ENCODE measurements at places on chromosomes 1 and 21.

GRCh38 chr1:240539769-240540414 is 72.1 kb downstream of the GREM2 start:
- DNase-seq: no peak

DNA sequence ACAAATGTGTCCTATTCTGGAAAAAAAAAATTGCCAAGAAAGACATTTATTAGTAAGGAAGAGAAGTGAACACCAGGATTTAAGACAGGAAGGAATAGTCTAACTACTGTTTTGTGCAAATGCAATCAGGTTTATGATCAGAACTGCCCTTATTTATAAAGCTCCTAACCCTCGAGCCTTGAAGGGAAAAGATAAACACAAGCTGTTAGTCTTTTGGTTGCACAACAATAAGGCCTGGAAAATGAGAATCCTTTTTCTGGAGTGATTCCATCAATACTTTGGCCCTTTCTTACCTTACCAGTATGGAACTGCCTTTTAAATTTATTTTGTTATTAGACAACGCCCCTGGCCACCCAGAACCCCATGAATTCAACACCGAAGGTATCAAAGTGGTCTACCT is 52.9 kb downstream of the SNRPE start:
- no peak for DNase-seq

- no peak for DNase-seq
These were observed 97.9 kb upstream of the RGS1 start for GRCh38 chr1:192477630-192478029.

DNA sequence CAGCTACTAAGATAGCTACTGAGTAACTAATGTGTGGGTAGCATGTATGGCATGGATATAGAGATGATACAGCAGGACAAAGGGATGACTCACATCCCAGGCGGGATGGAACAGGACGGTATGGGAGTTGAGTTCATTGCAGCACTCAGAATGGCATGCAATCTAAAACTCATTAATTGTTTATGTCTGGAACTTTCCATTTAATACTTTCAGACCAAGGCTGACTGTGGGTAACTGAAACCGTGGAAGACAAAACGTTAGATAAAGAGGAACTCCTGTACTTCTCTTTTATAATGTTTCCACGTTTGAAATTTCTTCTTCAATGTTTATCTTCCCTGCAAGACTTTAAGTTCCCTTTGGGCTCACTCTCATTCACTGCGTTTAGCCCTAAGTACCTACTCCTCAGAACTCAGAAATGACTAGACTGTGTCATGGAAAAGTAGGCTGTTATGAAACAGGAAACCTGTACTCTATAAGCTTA is 151.9 kb downstream of the MAGI3 start:
- DNase-seq: no peak

DNA sequence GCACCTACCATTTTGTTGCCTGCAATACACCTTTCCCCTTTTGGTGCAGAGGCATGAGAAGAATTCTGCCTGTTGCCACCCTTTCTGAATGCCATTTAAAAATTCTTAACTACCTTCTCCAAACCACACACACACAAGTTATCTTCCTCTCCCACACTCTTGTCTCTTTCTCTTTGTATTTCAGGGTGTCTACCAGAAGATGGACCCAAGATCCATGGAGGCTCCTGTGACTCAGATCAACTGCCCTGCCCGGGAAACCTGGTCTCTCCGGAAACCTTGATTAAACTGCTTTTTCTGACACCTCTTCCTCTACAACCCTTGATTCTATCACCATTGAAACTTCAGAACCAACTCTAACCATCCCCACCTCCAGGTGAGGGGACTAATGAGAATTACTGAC is 2.4 kb upstream of the TARS2 start:
- no peak for DNase-seq

DNA sequence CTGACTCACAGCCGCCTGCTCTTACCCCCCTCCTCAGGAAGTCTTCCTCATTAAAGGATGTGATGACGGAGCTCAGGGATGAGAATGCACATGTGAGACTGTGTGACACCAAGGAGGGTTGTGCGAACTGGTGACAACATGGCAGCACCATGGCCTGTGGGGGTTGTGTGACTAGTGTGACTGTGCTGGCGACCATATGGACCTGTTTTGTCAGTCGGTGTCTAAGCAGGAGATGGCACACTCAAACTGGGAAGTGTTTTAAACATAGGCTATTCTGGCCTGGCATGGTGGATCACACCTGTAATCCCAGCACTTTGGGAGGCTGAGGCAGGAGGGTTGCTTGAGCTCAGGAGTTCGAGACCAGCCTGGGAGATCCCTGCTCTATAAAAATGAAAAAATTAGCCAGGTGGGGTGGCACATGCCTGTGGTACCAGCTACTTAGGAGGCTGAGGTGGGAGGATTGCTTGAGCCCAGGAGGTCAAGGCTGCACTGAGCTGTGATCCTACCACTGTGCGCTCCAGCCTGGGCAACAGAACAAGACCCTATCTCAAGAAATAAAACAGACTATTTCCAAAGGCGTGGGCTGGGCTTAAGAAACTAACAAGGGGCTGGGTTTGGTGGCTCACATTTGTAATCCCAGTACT is 7.4 kb downstream of the TRNP1 start:
- no peak for DNase-seq

DNA sequence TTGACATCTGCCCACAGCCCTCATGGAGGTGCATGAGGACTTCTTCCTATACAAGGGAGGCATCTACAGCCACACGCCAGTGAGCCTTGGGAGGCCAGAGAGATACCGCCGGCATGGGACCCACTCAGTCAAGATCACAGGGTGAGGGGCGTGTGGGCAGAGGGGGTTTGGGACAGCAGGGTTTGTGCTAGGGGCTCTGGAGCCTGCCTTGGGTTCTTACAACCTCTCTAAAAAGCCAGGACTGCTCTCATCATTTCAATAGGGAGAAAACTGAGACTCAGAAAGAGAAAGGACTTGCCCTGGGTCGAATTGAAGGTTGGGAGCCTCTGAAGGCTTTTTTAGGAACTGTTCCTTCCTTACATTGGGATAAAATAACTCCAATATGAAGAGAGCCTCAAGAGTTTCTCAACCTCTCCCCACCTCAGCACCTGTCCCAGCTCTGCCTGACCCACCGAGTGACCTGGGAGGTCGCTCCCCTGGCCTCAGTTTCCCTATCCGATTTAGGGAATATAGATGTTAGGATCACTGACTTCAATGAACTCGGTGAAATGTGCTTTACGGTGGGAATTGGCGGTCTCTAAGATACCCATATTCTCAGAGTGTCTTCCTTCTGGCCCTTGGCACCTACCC is 9.5 kb downstream of the TINAGL1 start:
- DNase-seq: no peak

DNA sequence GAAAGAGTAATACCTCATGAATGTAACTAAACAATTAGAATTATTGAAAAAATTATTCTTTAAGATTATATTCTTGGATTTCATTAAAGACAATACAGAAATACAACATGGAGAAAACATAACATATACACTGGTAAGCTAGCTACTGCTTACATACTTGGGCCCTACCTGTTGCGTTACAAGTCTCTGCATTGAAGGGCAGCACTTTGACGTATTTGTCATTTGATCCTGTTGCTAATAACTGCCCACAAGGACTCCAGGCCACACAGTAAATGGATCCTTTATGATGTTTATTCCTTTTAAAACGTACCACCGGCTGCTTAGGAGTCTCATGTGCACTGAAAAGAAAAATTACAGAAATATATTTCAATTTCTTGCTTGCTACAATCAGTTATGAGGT is 19.8 kb upstream of the CLCC1 start:
- DNase-seq: no peak

DNA sequence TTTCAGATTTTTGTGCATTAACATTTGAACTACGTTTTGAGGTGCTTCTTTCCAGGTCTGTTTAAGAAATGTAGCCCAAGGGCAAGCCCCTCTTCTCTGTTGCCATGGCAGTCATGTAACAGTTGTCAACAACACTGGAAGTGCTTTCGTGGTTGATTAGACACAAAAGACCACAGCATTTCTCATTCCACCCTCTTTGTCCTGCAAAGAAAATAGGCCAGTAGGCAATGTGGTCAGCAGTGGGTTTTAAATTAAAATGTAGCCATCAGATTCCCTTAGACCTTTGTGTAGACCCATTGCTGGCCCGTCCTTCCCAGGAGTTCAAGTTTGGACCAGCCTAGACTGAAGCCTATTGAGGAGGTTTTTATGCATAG is 35.4 kb downstream of the VANGL1 start:
- DNase-seq: no peak

DNA sequence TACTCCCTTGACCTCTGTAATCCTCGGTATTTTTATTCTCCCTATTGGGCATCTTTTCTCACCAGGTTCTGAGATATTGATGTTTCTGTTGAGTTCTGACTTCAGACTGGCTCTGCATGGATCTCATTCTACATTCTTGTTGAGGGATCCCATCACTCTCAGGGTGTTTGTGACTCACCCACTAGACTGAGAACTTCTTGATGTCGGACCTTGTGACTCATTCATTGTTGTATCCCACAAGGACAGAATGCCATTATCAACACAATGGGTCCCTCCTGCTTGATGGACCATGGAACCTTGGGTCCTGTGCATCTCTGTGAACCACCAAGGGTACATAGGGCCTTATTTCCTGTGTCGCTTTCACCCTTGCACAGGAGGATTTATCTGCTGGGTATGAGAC is 174.1 kb downstream of the PBX1 start:
- peak; percentile 15 for DNase-seq

- DNase-seq: no peak
These were observed 338.6 kb downstream of the TBX15 start for GRCh38 chr1:118649369-118650106.

- no peak for DNase-seq
These were observed 171.8 kb downstream of the ACTL8 start for GRCh38 chr1:17926906-17927305.

GRCh38 chr1:6299557-6300165 is 38.8 kb upstream of the GPR153 start:
- no peak for DNase-seq

- no peak for DNase-seq
These were observed 860.4 kb downstream of the PLA2G4A start for GRCh38 chr1:187689129-187689528.
